ENCODE measurements at places on chromosomes 16 and 17. TPM values are rescaled to one million over a fixed set of nuclear protein-coding genes. Genes with fewer than 3 reads are reported as not detected.

GRCh38 chr17:58387834-58388233 lies 29.5 kb downstream of the RNF43 start:
- DNase-seq = no peak

DNA sequence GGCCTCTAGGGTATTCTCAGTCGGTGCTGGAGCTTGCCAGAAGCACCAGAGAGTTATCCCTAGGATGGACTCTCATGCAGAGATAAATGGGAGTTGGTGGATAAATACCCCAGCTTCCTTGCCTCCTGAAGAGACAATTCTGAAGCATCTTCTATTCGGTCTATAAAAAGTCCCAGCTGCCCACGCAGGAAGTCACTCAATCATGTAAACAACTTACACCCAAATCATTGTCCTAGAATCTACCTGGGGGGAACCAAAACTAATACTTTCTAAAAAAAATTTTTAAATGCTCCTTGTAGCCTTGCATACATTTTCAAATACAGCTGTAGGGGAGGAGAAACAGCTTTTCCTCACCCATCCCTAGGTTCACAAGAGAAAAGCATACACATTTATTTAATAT lies 66.6 kb upstream of the ELAC2 start:
- no peak for DNase-seq

DNA sequence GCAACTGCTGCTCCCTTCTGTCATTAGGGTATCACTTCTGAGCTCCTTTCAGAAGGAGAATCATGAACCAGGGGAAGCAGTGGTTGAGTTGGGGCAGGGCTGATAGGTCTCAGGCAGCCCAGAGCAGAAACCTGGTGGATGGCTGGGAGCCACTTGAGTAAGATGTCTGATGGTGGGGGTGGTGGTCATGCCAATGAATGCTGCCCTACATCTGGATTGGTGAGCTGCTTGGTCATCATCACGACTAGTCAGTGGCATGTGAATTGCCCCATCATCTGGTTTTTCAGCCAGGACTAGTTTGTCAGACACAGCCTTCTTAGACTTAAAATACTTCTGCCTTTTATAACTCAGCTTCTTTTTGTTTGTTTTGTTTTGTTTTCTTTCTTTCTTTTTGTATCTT lies 2.6 kb downstream of the GID4 start:
- no peak for DNase-seq

DNA sequence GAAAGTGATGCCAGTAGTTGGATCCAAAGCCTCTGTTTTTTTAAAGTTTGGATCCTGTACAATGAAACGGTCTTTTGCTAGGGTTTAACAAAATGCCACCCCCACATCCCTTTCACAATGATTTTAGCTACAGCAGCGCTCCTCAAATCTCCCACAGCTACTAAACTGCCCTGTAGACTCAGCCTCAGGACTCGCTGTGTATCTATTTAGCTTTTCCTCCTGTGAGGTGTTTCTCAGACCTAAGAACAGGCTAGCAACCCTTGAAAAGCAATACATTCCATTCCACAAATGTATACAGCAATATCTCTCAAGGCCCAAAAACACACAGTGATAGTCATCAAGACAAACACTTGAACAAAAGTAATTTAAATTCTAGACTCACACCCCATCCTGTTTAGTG lies 206.4 kb downstream of the ZFHX3 start:
- no peak for DNase-seq

- no peak for DNase-seq
These were observed 5.6 kb downstream of the CPNE7 start for GRCh38 chr16:89581045-89581695.

DNA sequence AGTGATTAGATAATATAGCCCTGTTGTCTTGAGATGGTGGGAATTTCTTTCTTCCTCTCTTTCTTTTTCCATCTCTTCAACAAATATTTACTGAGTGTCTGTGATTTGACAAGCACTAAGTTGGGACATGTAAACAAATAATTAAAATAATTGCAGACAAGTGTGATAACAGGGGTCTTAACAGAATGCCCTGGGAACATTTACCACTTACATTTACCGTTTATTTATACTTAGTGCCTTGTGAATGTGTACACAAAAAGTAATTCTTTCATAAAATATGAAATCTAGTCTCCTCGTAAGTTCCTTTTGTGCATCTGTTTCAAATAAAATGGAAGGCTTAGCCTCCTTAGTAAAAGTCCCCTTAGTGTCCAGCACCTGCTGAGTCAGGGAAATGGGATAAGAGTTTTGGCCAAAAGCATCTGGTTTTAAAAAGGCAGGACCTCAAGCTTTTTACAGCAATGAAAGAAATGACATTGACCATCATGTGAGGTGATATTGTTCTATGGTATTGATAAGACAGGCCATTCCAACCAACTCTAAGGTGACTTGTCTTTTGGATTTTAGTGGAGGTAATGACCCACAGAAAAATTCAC lies 188.2 kb downstream of the HS3ST3B1 start:
- no peak for DNase-seq

GRCh38 chr17:29583324-29584248 lies 5.9 kb downstream of the GIT1 start:
- no peak for DNase-seq

GRCh38 chr17:76696763-76697701 lies 13.7 kb downstream of the MXRA7 start:
- no peak for DNase-seq

DNA sequence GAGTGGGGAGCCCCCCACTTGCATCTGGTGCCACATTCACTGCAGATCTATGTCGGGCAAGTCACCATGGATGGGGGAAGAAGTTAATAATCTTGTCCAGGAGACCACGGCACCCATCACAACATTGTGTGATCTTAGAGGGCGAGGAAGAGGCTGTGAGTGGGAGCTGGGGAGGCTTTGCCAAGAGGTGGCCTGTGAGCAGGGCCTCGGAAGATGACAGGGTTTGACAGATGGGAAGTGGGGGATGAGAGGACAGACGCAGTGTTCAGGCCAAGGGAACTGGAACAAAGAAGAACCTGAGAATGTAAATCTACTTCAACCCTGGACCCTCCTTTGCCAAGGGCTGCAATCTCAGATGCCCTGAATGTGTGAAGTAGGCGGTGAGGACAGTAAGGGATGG lies 12.4 kb downstream of the ACE start:
- DNase-seq = no peak

DNA sequence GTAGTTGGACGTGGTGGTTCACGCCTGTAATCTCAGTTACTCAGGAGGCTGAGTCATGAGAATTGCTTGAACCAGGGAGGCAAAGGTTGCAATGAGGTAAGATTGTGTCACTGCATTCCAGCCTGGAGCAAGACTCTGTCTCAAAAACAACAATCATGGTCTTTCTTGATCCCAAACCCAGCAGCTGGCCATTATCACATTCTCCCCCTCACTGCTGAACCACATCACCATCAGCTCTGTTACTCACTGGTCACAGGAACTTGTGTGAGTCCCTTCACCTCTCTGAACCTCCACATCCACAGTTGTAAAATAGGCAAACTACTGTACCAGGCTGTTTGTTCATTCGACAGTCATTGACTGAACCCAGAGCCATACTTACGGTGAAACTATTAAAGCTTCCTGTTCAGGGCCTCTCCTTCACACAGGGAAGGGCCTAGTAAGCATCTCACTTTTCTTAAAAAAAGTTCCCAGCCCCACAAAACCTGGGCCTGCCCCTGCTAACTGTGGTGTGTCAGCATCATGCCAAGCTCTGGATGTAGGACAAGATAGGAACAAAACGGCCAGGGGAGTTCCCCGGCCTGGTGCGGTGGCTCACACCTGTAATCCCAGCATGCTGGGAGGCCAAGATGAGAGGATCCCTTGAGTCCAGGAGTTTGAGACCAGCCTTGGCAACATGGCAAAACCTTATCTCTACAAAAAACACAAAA lies 104.7 kb downstream of the COPRS start:
- no peak for DNase-seq

GRCh38 chr17:71900621-71901229 lies 220.1 kb upstream of the SOX9 start:
- DNase-seq = no peak

DNA sequence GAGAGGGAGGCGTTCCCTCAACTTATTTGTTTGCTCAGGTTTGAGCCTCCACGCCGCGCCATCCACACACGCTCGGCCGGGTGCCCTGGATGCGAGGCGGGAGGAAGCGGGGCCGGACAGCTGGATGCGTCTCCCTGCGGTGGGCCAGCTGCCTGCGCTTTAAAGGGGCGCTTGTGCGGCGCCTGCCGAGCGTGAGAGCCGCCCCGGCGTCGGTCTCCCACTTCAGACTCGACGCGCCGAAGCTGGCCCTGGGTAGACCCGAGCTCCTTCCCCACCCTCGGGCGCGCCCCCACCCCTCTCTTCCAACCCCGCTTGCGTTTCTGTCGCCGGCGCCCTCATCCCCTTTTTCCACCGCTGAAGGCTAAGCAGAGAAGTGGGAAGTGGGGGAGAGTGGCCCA lies 527 bp upstream of the CHAD start:
- DNase-seq = no peak

- no peak for DNase-seq
These were observed 5.4 kb upstream of the SLC5A2 start for GRCh38 chr16:31477220-31478216.

DNA sequence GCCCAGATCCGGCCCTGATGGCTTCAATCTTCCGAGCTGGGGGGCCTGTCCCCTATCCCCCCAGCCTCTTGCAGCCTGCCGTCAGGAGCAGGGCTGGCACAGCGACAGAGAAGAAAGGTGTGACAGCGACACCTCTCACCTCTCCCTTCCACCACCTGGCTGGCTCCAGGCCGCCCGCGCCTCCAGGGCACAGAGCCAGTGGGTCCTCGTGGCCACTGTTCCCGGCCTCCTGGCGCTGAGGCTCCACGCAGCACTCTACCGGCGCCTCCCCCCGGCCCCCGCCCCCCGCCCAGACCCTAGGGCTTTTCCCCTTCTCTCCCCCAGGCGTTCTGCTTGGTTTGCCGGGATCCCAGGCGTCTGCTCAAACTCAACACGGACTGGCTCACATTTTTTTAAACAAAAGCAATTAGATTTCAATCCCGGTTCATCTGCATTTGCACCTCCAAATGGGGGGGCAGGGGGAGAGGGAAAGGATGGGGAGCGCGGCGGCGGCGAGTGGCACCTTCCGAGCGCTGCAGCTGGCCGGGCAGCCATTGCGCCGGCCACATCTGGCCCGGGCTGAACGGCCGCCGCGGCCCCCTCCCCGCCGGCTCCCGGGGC lies 12.8 kb upstream of the CBX8 start:
- no peak for DNase-seq

- DNase-seq = no peak
These were observed 329.8 kb downstream of the UTP18 start for GRCh38 chr17:51590071-51590656.

DNA sequence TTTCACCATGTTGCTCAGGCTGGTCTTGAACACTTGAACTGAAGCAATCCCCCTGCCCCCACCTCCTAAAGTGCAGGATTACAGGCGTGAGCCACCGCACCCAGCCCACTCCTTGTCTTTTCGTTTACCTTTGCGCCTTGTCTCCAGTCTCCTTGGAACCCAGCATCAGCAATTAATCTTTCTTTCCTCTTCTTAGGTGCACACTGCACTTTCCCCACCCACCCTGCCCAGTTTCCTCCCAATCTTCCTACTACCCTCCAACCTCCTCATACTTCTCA lies 1.5 kb upstream of the CLDN7 start:
- DNase-seq = no peak

- DNase-seq = no peak
These were observed 153.8 kb downstream of the SOX9 start for GRCh38 chr17:72274614-72275013.

- peak; percentile 70 for DNase-seq
These were observed 518 bp downstream of the MT1E start for GRCh38 chr16:56625943-56626654.

DNA sequence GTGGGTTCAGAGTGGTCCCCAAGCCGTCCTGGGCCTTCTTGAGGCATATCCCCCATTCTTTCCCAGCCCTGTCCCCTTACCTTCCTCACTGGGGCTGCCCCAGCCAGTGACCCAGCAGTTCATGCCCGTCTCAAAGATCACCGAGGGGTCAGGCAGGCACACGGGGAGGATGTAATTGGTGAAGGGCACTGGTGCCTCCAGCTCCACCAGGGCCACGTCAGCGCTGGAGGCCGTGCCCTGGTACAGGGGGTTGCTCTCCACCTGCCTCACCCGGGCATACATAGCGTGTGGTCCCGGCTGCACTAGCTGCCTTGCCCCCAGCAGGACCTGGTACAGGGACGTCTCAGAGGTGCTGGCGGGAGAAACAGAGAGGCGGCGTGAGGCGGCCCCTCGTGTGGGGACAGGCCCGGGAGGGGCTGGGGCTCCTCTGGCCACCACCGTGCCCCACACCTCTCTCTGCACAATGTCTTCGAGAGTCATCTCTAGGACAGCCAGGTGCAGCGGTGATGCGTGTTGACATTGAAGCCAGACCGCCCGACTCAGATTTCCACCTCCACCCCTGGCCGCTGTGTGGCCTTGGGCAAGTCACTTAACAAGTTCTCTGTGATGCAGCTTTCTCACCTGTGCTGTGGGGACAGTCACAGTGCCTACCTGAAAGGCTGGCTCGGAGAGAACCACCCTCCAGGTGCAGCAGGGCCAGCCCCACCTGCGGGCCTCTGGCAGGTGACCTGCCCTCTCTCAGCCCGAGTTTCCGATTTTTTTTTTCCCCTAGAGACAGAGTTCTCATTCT lies 5.8 kb downstream of the PRSS27 start:
- DNase-seq = no peak

DNA sequence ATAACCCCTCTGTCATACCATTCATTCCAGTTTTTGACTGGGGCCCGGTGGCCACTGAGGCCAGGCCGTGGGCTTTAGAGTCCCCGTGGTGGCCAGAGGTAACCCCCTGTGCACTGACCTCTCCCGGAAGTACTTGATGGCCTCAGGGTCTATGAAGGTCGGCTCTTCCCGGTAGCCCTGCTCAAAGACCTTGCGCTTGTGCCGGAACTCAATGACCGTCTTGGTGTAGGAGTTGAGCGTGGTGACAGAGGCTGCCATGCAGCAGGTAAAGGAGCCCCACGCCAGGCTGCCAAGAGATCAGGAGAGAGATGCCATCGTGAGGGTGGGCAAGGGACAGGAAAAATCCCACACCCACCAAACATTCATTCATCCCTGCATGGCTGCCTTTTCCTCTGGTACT lies 234.8 kb downstream of the GSG1L start:
- no peak for DNase-seq

Gene RND2
- 2.4 TPM for total RNA-seq

Gene VAT1L
- total RNA-seq = 27.1 TPM

Gene NECAB2
- total RNA-seq = not detected

Gene PRDM7
- total RNA-seq = not detected

Gene CHST6
- 7.7 TPM for total RNA-seq

Gene CCL8
- 2.5 TPM for total RNA-seq

Gene C16orf74
- total RNA-seq = 1.2 TPM

Gene SEZ6L2
- 0.63 TPM for total RNA-seq

Gene KRTAP4-6
- not detected for total RNA-seq

Gene ZSCAN32
- 15.0 TPM for total RNA-seq

Gene MYH1
- total RNA-seq = not detected

Gene UNC45B
- not detected for total RNA-seq

Gene NLGN2
- total RNA-seq = 9.2 TPM

Gene SPN
- total RNA-seq = 10.2 TPM

Gene LSM12
- 24.9 TPM for total RNA-seq

Gene TMED6
- total RNA-seq = 1.5 TPM

Gene TBC1D3B
- 4.0 TPM for total RNA-seq
